ENCODE measurements at places on chromosomes 1 and 21.

DNA sequence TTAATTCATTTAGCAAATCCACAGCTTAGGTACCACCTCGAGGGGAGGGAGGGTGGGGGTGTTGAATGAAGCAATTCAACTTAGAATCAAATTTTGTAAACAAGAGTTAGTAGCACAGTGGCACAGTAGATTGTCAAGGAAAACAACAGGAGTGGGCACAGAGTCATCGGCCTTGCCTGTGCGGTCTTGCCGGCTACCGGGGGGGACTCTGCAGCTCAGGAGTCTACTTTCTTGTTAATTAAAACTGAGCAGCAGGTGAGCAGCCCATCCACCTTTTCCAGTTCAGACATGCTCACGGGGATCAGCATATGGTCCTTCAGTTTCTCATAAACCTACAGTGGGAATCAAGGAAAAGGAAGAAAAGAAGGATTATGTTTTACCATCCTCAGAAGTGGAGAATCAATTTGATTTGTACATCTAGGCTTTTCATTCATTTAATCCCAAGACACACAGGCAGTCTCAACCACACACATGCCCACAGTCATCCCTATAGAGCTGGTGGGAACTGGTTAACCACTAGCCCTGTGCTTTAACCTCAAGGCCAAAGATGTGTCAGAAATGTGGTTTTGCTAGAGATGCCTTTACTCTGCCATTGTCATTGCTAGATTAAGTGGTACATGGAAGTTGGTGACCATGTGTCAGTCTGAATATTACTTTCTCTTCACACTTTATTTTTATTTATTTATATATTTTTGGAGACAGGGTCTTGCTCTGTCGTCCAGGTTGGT is 45.0 kb upstream of the BCL10 start:
- DNase-seq = no peak

DNA sequence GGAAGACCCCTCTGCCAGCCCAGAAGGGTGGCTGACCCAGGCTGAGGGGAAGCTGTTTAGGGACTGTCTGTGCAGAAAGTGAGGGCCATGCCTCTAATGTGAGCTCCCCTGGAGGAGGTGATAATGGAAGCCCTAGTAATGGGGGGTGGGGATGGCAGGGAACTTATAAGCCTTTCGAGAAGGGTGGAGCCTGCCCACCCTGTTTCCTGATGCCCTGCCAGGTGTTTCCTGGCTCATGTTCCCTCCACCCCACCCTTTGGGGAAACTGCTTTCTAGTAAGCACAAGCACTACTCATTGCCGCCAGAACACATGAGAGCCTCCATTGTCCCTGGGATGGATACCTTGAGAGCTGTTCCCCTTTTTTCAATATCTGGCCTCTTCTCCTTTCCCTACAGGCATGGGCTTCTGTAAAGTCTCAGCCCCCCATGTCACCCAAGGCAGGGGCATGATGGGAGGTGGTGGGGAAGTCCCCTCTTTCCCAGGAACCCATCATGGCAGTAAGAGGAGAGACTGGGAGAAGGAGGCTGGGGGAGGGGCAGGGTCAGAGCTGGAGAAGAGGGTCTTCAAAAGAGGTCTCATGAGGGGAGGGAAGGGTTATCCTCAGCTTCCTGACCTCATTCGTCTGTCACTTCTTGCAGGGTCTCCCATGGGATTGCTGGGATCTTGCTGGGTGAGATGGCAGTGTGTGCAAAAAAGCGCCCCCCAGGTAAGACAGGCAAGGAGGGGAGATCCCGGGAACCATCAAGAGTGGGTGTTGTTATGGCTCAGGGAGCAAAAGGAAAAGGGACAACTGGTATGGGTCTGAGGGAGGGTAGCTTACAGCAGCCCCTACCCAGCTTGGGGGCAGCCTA is 2.4 kb downstream of the ATP8B2 start:
- no peak for DNase-seq

GRCh38 chr1:108505763-108506070 is 54.2 kb upstream of the EEIG2 start:
- no peak for DNase-seq

- DNase-seq = no peak
Measured at GRCh38 chr1:212475151-212475550, 42.4 kb downstream of the NENF start.

DNA sequence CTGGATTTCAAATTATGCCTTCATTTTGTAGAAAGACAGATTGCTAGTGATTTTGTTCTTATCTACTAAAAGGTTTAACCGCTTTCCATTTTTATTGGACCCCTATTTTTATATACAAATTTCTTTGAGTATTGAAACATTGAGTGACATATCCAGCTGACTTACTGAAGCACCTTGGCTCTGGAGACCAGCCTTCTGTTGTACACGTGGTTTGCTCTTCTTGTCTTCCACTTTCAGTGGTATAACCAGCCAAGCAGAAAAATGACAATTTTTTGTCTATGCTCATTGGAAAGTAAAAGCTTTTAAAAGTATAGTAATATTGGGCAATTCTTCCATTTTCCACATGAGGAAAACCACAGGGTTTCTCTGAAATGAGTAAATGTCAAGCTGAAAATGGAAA is 4.4 kb downstream of the F13B start:
- DNase-seq = no peak

DNA sequence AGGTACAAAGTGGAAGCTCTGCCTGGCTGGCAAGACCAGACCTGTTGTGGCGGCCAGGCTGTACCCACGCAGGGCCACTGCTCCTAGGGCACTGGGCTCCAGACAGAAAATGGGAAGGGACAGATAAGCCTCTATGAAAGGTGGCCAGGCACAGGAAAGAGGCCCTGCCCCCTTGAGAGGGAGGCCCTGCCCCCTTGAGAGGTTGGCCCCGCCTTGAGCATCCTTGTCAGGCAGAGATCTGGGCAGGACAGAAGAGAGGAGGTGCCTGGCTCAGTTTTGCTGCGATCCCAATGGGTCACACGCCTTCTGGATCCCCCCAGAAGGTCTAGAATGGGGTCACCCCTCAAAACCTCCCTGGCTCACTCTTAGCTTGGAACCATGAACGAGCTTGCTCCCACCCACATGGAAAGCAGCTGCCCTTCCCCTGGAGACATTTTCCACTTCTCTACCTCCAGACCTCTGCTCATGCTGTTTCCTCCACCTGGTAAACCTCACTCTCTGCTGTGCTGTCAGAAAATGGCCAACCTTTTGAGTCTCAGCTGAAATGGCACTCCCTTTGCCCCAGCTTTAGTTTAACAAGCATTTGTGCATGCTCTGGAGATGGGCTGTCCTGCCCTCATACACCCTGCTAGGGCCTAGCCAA is 17.5 kb upstream of the ECE1 start:
- no peak for DNase-seq

DNA sequence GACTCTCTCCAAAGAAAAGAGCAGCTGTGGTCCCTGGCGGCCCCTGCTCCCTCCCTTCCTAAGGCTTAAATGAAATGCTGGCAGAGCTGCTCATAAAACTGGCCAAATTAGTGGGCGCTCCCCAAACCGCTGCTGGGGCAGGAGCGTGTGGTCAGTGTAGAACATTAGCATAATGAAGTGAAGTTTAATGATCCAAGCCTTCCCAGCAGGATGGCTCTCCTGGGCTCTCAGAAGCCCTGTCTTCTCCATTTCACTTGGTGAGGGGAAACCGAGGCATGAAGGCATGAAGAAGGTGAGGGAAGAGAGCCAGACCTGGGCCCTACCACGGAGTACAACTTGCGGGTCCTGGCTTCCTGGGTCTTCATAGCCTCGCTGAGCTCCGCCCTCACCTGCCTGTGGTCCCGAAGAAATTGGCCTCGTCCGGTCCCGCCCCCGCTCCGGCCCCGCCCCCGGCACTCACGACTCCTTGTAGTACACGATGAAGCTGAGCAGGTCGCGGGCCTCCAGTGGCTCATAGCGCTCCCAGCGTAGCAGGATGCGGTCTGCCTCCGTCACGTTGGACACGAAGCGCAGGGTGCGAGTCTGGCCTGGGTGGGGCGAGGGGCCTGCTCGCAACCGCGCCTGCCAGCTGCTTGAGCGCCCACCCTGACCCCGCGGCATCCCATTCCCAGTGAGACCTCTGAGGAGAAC is 10.3 kb downstream of the INSRR start:
- DNase-seq = peak; percentile 59

- no peak for DNase-seq
Measured at GRCh38 chr1:65255035-65255655, 54.2 kb upstream of the DNAJC6 start.

- no peak for DNase-seq
Measured at GRCh38 chr1:245229051-245229450, 74.3 kb downstream of the KIF26B start.

DNA sequence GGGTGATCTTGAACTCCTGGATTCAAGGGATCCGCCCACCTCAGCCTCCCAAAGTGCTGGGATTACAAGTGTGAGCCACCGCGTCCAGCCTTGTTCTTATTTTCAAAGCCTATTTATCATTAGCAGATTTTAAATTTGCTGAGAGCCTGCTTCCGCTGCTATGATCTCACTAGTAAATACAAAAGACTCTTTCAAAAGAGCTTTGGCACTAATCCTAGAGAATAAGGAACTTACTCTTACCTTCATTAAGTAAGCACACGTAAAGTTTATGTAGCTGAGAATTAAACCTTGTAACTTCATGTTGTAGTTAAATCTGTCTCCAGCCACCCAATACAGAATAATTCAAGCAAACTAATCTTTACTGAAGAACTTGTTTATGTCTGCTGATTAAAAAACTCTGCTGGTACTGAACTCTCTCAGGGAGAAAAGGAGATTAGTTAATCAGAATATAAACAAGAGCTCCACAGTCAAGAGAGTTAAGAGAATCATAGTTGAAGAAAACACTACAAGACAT is 72.3 kb downstream of the RUSC1 start:
- DNase-seq = no peak

DNA sequence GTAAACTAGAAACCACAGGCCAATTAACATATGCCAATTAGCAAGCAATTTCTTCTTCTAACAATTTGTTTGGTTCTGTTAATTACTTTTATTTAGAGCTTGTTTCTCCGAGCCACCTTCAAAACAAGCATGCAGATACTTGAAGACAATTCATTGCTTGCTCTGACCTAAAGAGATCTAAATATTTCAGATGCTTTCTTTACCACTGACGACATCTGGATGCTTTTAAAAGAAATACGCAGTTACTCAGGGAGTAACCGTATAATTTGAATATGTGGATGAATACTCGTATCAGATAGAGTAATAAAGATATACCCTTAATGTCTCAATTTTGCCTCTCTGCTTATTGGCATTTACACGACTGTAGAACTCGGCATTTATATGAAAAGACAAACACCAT is 390.0 kb downstream of the DISC1 start:
- DNase-seq = no peak

- DNase-seq = no peak
Measured at GRCh38 chr1:220382994-220383393, 110.7 kb upstream of the RAB3GAP2 start.

- DNase-seq = no peak
Measured at GRCh38 chr1:4366091-4366490, 288.3 kb upstream of the AJAP1 start.

- no peak for DNase-seq
Measured at GRCh38 chr1:72037745-72038343, 244.5 kb downstream of the NEGR1 start.

- DNase-seq = no peak
Measured at GRCh38 chr1:101039245-101039644, 13.7 kb upstream of the DPH5 start.

DNA sequence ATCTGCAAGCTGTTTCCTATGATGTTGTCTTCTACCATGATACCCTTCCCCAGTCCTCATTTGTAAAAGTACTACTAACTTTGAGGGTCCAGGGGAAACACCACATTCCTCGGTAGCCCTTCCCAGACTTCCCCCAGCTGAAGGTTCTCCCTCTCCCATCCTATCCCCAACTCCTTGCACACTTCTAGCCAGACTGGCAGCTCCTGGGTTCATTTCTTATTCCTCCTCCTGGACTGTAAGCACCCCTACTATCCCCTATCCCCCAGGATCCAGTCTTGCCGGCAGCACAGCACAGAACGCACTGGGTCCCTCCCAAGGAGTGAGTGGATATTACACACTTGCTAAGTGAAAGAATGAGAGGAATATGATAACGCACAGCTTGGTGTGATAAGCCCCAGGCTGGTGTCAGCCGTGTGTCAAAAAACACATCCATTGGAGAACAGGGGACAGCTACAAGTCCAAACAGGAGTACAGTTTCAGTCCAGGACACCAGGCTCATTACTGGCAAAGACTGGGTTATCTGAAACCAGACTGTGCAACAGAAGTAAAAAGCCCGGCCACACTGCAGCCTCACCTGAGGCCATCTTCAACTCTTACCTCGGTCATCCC is 100.2 kb downstream of the SSBP3 start:
- DNase-seq = no peak

DNA sequence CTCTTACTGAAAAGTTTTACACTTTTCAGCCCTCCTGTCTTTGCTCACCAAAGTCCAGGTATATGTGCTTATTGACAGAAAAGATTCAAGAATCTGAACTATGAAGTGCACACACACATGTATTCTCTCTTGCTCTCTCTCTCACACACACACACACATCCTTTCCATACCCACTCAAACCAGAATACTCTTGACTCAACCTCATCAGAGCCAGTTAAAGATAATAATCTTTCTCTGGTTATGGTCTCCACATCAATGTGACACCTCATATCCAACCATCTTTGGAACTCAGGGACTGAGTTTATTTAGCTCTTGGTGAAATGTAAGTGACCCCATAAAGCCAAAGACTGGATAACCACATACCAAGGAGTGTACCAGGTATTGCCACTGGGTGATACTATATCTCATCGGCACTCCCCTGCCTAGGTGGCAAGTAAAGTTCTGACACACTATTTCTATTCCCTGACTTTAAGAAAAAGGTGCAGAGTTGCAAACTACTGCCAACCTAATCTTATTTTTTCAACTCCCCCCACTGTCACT is 24.9 kb upstream of the RGS8 start:
- no peak for DNase-seq

Data from activated CD4-positive, alpha-beta T cell treated with anti-CD3 and anti-CD28 coated beads for 4 hours (primary cell).